ENCODE measurements at places on chromosomes 3 and 15.
A peak's percentile ranks its signal among the peaks of the same experiment; 100 is the strongest.

- peak; percentile 80 for DNase-seq
These were observed 67.6 kb upstream of the SH3GL3 start for GRCh38 chr15:83379579-83379959.

DNA sequence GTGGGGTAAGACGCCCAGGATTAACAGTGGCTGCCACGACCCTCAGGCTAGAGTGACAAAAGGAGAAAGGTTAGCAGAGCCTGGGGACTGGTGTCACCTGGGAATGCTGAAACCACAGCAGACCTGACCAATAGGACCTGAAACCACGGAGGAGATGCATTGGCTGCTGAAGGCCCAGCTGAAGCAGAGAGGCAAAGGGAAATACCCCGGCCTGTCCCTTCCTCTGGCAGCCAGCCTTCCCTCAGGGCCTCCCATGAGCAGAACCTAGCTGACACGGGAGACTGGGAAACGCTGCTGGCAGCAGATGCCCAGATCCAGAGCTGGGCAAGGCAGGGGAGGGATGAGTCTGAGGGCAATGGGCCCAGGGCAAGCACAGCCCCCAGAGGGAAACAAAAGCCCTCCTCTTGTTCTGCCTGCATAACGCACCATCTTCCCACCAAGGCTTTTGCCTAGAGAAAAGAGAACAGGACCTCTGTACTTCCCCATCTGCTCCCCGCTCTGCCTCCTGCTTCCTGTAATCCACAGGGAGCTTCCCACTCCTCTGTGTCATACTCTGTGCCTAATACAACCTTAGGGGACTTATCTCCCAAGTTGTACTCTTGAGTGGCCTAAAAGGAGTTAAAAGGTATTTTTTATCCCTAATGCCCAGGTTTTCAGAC is 216.2 kb downstream of the ABHD5 start:
- peak; percentile 7 for DNase-seq

- no peak for DNase-seq
These were observed 85.3 kb upstream of the RORA start for GRCh38 chr15:61314427-61314826.

DNA sequence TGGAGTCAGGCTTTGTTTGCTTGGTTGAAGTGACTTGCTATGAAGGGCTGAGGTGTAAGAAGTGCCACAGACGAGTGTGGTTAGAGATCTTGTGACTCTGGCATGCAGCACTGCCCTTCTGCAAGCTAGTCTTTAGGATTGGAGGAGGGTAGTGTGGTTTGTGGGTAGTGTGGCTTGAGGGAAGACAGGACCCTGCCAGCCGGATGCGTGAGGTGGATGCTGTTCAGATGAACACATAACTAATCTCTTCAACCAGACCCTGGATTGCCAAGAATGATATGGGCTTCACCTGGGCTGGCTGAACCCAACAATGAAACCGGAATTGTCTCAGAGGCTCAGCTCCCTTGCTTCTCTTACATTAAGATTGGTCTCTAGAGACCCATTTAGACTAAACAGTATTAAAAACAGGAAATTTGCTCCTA is 32.7 kb downstream of the STARD9 start:
- DNase-seq: peak; percentile 54

GRCh38 chr3:13259831-13260230 is 160.3 kb downstream of the NUP210 start:
- DNase-seq: no peak

GRCh38 chr3:170517242-170517945 is 68.5 kb downstream of the SLC7A14 start:
- no peak for DNase-seq

GRCh38 chr3:40363674-40364073 is 23.3 kb upstream of the ENTPD3 start:
- no peak for DNase-seq

GRCh38 chr3:40215015-40215414 is 94.5 kb upstream of the EIF1B start:
- DNase-seq: no peak

DNA sequence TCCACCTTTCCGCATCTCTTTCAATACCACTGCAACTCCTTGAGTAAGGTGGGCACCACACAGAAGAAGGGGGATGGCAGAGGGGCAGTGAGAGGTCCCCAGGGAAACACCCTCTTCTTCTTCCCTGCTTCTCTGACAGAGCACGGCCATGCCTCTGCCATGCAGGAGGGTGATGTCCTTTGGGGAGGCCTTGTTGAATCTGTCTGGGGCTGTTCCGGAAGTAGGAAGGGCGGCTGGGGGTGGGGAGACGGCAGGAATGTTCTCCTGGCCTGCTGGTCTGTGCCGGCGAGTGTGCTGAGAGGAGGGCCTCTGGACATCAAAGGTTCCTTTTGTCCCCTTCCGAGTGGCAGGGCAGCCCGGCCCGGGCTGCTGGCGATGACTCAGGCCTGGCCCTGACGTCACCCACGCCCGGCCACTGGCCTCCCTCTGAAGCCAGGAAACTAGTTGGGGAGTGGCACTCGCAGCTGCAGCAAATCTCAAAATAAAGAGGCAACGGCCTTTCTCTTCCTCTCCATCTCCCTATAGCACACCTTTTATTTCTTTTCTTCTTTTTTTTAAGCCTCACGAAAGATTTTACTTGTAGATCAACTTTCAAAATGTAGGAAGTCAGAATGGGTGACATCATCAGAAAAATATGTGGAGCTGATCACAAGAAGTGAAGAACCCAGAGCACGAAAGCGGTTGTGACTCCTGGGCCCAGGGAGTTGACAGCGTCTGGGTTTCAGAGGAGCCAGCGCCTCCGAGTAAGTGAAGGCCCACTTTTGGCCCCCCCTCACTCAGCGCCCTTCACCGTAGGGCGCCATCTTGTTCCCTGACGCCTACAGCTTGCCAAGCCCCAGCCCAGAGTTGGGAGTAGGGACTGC is at the start of gene ZBTB38:
TSS of gene ZBTB38 (plus strand) at position 443 of the 863 bp plus-strand sequence. CDS start 73,885 bp downstream, outside the sequence.
- DNase-seq: peak; percentile 97

DNA sequence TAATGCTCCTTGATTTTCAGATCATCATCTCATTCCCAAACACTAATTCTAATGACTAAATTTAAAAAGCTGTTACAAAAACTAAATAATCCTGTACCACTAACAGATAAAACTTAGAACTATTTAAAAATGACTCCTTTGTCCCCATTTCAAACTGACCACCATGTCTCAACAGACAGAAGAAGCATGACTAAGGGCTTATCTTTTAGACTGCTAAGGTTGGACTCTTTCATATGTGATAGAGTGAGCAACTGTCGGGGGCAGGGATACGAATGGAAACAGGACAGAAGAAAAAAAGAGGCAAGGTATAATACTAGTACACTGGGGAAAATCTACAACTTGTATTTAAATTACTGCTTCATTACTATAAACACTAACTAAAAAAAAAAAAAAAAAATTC is 23.3 kb downstream of the SNX4 start:
- DNase-seq: no peak

- DNase-seq: peak; percentile 34
These were observed 646 bp downstream of the HRH1 start for GRCh38 chr3:11154953-11155325.

DNA sequence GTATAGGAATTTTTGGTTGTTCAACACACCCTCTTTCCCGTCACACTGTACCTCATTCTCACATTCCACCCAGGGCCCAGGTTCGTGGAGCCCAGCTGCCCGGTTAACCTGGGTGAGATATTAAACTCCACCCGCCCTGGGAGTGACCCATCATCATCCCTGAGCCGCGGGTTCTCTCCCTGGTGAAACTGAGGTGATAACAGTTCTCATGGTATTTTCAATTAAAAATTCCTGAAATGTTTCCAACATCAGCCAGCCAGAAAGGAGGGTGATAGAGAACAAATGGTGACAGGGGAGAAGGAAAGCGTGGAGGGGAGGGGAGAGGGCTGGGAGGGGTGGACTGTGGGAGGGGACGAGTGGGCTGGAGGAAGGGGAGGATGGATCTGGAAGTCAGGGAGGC is 148.8 kb downstream of the ALDH1A2 start:
- no peak for DNase-seq

DNA sequence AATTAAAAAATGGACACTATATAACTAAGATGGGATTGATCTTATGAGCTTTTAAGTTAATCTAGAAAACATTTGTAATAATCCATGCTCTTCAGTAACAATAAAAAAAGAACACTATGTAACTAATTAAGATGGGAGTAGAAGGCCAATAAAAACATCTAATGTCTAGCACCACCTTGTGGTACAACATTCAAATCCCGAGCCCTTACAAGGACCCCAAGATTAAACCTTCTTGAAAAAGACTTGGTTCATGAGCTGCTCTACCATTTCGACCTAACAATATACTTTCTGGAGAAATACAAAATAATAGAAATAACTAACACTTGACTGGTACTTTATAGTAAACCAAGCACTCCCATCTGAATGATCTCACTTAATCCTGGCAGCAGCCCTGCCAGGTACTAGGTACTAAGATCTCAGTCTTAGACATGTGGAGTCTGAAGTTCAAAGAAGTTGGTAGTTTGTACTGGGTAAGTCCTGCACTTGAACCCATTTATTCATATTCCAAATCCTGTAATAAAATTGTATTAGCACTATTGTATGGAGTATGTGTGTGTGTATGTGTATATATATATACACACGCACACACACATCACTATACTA is 21.8 kb downstream of the METTL6 start:
- peak; percentile 18 for DNase-seq

GRCh38 chr3:184551103-184551502 is 10.5 kb upstream of the EPHB3 start:
- DNase-seq: no peak

DNA sequence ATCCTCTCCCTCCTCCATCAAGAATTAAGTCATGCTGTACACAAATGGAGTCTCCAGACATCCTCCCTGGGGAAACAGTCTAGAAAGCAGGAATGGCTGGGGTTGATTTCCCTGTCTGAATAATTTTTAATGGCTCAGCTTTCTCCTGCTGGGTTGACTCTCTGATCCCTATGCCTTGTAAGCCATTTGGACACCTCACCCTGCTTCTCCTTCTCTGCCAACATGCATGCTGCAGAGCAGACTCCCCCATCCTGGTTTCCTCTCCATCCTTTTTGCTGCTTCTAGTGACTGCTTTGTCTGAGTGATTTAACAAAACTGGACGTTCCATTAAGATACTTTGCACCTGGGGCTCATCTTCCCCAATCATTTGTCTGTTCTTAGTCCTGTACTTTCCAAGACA is 22.2 kb downstream of the SV2B start:
- no peak for DNase-seq

All from Daoy (cell line).